Amygdala (tissue), 56 donors: ENCODE measurements at places on chromosomes 3 and 15.
A peak's percentile ranks its signal among the peaks of the same experiment; 100 is the strongest.

DNA sequence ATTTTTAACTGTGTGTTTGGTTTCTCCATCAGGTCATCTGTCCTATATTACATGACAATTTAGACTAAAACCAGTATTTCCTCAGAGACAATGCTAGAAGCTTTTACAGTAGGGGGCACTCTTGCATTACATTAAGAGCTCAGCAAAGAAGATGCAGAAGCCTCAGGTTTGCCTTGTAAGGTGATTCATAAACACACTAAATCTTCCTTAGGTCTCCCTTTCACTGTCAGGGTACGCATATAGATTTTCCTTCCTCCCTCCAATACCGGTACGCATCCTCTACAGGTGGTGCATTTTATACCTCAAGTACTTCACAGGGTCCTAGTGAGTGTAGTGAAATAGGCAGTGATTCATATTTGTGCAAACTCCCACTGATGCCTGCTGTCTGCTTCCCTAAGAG lies 46.5 kb downstream of the CD86 start:
- no peak for DNase-seq

- DNase-seq: no peak
Observed at GRCh38 chr15:67685008-67685599, 140.2 kb upstream of the SKOR1 start.

DNA sequence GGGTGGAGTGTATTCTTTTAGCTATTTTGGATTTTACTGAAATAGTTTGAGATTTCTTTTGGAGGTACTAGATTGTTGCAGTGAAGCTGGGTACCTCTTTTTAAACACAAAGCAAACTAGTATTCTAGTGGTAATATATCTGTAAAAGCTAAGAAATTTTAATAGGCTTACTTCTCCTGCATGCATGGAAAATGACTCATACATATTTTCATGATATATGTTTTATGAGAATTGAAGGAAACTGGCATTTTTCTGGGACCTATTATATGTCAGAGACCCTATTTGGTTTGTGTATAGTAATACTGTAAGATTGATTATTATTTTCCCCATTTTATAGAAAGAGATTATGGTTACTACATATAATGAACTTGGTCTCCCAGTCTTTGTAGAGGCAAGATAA lies 851.0 kb downstream of the DIPK2A start:
- no peak for DNase-seq

DNA sequence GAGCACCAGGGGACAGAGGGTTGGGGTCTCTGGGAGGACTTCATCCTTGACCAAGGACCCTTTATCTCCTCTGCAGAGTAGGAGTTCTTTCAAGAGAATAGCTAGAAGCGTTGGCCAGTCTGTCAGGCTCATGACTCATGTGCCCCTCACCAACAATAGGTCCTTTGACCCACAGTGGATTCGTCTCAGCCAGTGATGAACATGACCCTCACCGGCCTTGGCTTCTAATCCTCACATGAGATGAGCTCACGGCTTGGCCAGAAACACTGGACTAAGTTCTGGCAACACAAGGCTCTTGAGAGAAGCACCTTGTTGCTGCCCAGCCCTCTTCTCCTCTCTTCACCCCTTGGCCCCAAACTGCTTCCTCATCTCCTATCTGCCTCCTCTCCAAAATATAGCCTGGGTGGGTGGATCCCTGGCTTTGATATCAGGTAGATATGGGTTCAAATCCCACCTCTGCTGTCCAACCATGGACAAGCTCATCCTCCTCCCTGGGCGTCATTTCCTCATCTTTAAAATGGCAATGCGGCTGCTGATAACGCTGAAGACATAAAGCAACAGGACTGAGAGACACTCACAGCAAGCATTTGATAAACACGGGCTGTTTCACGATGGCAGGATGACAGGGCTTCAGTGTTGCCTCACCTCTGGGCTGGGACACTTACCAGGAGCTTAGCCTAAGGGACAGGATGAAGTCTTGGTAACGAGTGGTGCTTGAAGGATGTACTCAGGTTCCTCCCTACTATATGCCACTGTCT lies 446.7 kb upstream of the PROK2 start:
- peak; percentile 80 for DNase-seq

GRCh38 chr15:28932361-28932760 lies 46.6 kb downstream of the APBA2 start:
- no peak for DNase-seq

- no peak for DNase-seq
Observed at GRCh38 chr15:81002009-81002330, 1.2 kb downstream of the TLNRD1 start.

- DNase-seq: no peak
Observed at GRCh38 chr15:91885714-91886270, 32.3 kb downstream of the SLCO3A1 start.

DNA sequence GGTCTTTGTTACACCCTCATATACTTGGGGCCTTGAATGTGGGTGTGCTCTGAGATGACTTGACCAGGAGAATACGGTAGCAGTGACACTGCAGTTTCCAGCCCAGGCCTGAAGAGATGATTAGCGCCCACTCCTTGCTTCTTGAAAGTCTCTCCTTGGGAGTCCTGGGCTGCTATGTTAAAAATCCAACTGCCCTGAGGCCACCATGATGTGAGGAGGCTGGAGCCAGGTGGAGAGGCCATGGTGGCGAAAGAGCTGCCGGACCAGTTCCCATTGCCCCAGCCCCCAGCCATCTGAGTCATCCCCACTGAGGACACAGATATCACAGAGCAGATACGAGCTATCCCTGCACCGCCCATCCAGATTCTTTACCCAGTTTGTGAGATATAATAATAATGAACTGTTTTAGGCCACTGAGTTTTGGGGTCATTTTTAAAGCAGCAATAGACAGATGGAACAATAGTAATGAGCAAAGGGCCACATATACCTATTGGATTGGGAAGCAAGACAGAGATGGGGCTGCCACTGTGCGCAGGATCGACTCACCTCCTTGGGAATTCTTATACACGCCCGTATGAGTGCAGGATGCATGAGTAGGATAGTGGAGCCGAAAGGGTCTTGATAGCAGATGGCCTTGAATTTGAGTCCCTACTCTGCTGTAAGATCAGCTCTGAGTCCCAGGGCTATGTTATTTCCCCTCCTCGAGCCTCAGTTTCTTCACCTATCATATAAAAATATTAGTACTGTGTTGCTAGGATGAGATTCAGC lies 12.1 kb upstream of the GATA2 start:
- no peak for DNase-seq

- DNase-seq: no peak
Observed at GRCh38 chr3:177056927-177057326, 140.4 kb downstream of the TBL1XR1 start.

DNA sequence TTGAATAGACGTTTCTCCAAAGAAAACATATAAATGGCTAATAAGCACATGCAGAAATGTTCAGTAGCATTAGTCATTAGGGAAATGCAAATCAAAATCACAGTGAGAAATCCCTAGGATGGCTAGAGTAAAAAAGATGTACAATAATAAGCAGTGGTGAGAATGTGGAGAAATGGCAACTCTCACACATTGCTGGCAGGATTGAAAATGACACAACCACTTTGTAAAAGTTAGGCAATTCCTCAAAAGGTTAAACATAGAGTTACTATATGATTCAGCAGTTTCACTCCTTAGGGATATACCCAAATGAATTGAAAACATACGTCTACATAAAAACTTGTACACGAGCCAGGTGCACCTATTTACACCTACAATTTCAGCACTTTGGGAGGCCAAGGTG lies 108.7 kb downstream of the ITPR1 start:
- DNase-seq: no peak

- no peak for DNase-seq
Observed at GRCh38 chr3:48140336-48140757, 47.9 kb downstream of the CDC25A start.

GRCh38 chr3:35680866-35681650 lies 41.7 kb downstream of the ARPP21 start:
- DNase-seq: no peak

GRCh38 chr3:197501879-197502620 lies 53.7 kb downstream of the BDH1 start:
- peak; percentile 33 for DNase-seq

- no peak for DNase-seq
Observed at GRCh38 chr3:45599424-45599886, 4.9 kb downstream of the LIMD1 start.

GRCh38 chr3:88112289-88112688 lies 37.5 kb upstream of the C3orf38 start:
- no peak for DNase-seq

- no peak for DNase-seq
Observed at GRCh38 chr15:78265137-78265460, 737 bp downstream of the DNAJA4 start.

DNA sequence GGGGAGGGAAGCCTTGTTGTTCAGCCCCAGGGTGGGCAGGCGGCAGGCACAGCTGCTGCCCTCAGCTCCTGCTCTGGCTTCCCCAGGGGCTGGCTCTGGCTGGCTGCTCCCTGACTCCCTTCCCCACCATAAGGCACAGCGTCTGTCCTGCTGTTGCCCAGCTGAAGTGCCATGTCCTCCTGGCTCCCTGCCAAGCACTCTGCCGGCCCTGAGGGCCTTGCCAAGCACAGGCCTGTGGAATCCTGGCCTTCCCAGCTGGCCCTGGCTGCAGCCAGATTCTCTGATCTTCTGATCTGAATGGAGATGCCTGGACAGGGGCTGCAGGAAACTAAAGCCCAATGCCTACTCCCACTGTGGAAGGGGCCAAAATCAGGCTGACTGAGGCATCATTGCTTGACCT lies 1.1 kb downstream of the IQCF6 start:
- DNase-seq: peak; percentile 17

GRCh38 chr3:178329936-178330335 lies 206.3 kb upstream of the KCNMB2 start:
- DNase-seq: no peak

- DNase-seq: no peak
Observed at GRCh38 chr15:85543741-85544155, 163.3 kb downstream of the AKAP13 start.

GRCh38 chr15:58473724-58474123 lies 41.9 kb downstream of the LIPC start:
- DNase-seq: no peak

- DNase-seq: no peak
Observed at GRCh38 chr3:44983484-44983941, 7.5 kb downstream of the EXOSC7 start.

DNA sequence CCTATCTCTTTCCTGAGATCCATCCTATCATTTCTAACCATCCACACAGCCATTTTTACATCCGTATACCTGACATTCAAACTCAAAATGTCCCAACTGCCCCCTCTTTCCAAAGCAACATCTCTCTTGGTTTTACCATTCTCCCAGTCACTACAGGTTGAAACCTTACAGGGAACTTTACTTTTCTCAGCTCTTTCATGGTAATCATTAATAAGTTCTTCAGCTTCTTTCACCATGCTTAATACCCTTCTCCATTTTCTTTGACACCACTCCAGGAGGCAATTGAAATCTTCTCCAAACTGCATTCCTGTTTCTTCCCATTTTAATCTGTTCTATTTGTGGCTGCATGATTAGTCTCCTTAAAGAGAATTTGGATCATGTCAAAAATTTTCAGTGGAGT lies 352.5 kb downstream of the GAP43 start:
- DNase-seq: no peak

DNA sequence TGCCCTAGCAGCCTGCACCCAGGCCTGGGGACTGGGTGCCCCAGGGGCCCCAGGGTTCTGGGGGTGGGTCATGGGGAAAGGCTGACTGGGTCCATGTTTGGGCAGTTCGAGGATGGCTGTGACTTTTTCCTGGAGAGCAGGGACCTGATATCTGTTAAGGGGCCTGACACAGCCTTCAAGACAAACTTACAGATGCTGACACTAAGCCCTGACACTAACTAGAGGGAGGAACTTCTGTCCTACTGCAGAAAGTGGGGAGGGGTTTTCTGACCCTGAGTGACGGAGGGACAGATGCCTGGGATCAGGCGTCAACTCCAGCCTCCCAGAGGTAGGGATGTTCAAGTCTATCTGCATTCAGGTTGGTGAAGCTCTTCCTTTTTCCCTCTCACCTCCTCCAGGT lies 45.0 kb upstream of the SLC6A11 start:
- DNase-seq: no peak

GRCh38 chr3:186166491-186167288 lies 57.8 kb upstream of the ETV5 start:
- no peak for DNase-seq

DNA sequence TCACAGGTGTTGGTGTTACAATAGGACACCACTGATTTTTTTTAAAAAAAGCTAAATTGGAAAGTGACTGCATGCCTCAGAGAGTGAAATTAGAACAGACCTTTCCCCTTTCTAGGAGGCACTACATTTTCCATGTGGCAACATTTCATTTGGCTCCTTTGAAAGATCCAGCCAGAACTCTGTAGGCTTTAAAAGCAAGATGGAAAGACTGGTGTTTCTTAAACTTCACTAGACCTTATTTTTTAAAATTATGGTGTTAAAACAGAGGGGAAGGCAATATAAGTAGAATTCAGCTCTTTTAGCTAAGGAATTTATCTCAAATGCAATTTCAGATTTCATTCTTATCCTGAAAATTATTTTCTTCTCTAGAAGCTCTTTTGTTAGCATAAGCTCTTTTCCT lies 317.6 kb upstream of the TGFBR2 start:
- DNase-seq: no peak
